Left kidney (tissue), 8 donors: ENCODE measurements at places on chromosomes 4 and X.

- no peak for DNase-seq
These were observed 346.9 kb downstream of the BCOR start for GRCh38 chrX:39750848-39751247.

DNA sequence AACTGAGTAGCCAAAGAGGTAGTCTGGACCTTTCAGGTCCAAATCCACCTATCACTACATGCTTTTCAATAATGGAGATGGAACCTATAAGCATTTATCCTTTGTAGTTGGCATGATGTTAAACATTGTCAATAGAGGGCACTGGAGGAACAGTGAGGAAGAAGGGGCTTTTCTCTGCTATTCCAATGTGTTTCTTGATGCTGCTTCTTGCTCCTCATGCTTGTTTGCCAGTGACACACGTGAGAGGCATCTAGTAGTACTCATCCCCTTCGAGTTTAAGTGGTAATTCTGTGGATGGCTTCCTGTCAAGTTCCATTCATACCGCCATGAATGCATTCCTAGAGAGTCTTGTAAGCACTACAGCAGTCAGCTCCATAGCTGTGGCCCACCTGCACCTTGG lies 84.0 kb downstream of the NAA11 start:
- DNase-seq: no peak

DNA sequence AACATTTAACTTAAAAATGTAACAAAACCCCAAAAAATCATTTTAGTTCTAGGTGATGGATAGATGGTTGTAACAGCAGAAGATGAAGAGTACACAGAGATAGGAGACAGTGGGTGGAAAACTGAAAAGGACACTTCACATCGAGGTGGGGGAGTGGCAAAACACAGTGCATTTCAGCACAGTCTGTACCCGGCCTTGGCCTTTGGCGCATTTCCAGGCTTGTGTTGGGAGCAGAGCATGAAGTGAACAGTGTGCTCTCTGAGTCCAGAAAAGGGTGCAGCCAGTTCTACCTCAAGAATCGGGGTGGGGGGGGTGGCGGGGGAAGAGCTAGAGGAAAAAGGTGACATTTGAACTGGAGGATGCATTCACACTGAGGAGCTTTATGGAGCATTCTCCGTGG lies 4.3 kb downstream of the TSPYL2 start:
- no peak for DNase-seq

DNA sequence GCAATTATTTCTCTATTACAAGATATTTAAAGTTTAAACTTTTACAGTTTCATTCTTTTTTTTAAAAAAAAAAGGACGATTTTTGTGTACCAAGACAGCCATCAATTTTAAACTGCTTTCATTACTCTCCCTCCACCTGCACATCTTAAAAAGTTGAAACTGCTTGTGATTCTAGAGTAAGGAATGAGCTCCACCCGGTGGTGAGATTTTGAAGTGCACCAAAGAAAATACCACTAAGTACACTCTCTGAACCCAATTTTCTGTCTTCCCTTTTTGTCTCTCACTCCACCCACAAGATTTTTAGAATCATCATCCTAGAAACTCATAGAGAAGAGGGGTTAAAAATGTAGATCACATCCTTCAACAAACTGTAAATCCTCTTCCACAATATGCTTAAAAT lies 91.3 kb upstream of the WDR44 start:
- DNase-seq: no peak

GRCh38 chr4:47686294-47686872 lies 151.5 kb downstream of the CORIN start:
- peak; percentile 48 for DNase-seq

DNA sequence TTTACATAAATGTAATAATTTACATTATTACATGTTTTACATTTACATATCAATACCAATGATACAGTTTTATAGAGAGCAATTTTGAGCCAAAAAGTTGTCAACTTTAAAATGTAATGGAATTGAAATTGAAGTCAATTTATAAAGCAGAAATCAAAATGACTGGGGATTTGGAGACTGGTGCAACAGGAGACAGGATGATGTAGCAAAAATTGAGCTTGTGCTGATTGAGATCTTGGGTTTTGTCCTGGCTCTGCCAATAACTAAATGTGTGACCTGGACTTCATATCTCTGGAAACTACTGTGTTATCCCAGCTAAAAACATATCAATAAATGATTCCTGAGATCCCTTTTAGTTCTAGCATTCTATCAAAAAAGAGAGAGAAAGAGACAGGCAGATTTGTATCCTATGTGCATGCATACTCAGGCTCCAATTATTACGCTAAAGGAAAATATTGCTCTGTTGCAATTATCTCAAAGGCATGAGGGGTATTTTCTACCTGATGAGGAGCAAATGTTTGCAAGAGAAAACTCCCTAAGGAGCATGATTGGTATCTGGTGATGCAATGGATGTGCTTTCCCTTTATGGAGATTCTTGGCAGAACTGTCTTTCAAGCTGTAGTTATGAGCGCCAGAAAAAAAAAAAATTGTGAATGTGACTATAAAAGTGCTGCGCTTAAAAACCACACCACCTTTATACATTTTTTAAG lies 14.7 kb downstream of the EXOC1L start:
- no peak for DNase-seq

DNA sequence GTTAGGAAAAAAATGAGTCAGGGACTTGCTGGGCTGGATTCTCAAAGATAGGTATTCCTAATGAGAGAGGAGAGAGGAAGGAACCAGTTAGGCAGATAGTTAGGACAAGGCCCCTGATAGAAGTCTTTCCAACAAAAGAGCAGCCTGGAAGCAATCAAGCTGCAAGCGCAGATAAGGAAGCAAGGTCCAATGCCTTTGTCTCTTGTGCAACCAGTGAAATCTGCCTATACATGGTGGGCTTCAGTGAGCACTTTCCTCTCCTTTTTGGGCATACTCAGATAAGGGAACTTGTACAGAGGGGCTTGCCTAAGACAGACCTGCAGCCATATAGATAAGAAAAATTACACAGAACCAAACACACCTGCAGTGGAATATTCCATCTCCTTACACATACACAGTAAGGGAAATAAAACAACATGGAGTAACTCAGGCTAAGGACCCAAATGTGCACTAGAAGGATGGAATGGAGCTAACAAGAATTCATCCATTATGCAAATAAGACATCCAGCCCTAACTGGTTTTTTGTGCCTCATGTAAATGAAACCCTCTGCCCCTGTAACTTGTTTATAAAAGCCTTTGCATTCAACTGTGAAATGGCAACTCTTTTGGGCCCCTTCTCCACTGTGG lies 68.8 kb downstream of the PCDH18 start:
- DNase-seq: no peak

DNA sequence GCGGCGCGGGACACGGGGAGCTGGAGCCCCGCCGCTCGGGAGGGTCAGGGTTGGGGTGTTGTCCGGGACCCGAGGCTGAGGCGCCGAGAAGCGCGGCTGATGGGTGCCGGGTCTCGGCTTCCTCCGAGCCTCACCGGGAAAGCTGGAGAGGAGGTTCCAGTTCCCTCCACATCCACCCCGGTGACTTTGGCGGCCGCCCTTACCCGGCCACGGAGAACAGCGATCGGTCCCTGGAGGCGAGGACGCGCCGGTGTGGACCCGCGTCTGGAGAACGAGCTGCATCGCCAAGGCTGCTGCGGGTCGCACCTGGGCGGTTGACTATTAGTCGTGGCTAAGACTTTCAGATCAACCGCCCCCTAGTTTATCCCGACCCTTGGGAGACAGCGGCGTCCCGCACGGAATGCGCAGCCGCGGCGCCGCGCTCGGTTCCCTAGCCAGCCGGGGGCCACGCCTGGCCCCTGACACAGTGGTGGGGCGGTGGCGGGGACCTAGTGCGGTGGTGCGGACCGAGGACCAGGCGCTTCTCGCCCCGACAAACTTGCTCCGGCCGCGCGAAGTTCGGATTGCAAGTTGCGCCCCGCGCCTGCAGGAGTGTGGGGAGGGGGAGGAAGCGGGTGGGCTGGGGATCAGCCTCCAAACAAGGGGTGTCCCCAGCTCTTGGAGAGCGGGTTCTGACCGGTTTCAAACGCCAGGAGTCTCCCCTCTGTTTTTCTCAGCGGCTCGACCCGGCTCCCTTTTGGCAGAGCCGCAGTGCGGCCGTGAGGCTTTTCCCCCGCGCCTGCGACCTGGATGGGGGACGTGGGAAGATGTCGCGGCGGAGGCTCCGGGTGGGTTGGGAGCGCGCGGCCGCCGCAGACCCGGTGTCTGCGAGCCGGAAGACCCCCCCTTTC lies 568 bp downstream of the FHDC1 start:
- no peak for DNase-seq

GRCh38 chr4:124322234-124323065 lies 390.1 kb downstream of the ANKRD50 start:
- DNase-seq: peak; percentile 59

DNA sequence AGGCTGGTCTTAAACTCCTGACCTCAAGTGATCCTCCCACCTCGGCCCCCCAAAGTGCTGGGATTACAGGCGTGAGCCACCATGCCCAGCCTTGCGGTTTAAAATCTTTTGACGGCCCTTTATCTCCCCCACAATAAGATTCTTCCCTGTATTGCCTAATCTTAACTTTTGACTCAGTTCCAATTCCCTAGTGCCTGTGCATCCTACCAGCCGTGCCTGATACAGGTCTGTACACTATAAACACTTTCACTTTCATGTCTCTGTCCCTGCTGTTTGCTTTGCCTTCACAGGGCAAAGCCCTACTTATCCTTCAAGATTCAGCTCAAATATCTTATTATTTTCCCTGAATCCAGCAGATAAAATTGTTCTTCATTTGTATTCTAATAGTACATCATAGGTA lies 74.6 kb downstream of the WDR44 start:
- DNase-seq: no peak

- DNase-seq: peak; percentile 20
These were observed 12.2 kb upstream of the TMPRSS11B start for GRCh38 chr4:68257719-68258118.

DNA sequence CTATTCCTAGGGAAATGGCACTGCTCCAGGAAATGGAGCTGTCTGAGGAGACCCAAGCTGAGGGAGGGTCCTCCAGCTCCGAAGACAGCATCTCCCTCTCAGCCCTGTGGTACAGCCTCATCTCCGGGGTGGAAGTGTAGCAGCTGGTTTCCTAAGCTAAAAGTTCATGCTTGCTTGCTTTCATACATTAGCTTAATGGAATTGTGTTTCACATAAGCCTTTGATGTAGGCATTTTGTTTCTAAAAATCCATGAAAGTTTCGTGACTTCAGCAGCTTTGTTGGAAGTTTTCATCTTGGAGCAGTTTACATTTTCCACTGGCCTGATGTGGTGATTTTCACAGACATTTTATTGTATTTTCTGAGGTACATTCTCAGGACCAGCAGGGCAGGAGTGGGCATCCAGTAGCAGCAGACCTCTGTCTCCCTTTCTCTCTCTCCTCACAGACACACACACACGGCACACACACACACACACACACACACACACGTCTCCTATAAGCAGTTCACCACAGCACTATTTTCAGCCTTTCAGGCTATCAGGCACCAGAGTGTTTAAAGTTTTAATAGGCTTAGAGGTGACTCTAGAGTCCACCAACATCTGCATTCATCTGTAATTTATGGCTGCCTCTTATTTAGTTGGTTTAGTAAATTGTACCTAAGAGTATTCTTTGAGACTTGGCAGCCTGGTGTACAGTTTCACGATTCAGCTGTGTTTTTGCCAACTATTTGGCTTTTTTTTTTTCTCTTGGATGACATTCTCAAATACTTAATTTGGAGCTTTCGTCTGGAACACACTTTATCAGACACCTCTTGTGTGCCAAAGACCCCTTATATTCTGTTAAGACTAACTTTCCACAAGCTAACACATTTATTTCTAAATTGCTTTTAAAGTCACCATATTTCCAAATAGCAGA lies 225.8 kb upstream of the SFRP2 start:
- peak; percentile 59 for DNase-seq

DNA sequence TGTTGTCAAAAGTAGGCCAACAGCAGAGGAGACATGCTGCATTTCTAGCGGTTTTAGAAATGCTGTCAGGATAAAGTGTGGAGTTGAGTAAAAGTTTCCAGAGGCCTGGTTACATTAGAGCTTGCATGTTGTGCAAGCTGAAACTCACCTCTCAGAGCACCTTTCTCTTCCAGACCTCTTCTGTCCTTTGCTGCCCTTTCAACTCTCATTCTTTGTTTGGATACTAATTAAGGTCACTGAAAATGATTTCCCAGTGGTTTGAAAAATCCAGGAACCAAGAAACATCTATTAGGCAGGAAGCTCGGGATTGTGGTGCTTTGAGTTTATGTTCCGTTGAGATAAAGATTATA lies 426.6 kb downstream of the MAPK10 start:
- DNase-seq: no peak

GRCh38 chrX:144297221-144297620 lies 413.4 kb downstream of the UBE2NL start:
- no peak for DNase-seq

DNA sequence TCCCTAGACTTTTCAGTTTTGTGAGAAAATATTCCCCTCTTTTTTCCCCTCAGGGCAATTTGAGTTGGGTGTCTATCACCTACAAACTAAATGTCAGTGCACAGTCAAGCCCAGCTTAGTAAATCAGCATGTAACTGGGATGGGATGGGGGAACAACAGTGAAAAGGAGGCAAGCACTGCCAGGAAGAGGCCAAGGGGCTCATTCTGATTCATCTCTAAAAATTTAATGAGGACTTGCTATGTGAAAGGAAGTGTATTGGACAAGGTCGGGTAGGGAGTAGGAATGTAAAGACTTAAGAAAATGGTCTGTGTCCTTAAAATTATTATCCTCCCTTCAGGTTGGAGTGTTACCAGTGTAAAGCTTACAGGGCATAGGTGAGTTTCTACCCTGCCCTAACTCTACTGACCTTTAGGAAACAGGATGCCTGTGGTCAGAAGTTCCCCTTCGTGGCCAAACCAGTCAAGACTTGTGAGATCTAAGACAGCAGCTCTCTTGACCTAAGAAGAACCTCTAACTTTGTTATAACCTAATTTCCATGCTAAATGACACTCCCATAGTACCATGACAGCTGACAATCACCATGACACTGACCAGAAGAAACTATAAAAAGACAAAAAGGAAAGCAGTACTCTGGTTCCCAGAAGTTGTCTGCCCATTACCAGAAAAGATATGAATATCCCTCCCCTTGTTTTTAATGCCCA lies 194.4 kb upstream of the LDB2 start:
- DNase-seq: no peak
